ENCODE measurements at places on chromosomes 13 and 19. TPM values are rescaled to one million over a fixed set of nuclear protein-coding genes. Genes with fewer than 3 reads are reported as not detected.

The SLITRK6 gene
- total RNA-seq = 0.32 TPM

The ZNF841 gene
- 39.0 TPM for total RNA-seq

The LILRB3 gene
- not detected for total RNA-seq

The PABPC3 gene
- 0.39 TPM for total RNA-seq

The PTGIR gene
- 3.0 TPM for total RNA-seq

The KLK3 gene
- not detected for total RNA-seq

The SWSAP1 gene
- total RNA-seq = 0.43 TPM

The GNG7 gene
- total RNA-seq = 0.76 TPM

The S1PR5 gene
- under 0.01 TPM for total RNA-seq

The GGACT gene
- 8.6 TPM for total RNA-seq

The SIGLEC11 gene
- total RNA-seq = not detected

The NFIX gene
- total RNA-seq = 137 TPM
